Hypothalamus (tissue), 51 donors: ENCODE measurements at places on chromosomes 7 and 10.

DNA sequence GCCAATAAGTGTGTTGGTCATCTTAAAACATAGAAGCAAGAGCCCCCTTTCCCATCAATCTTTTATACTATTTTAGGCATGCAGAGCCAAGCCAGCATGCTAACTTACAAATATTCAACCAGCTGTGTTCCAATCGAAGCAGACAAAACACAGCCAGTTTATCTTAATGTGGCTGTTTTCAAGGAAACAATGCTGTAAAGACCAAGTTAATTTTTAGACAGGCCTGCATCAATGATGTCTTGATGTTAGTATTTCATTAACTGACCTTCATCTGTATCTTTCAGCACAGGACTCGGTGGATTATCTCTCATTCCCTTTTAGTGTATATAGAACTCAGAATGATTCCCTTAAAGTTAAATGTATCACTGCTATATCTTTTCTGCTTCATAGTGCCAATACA is 262.0 kb upstream of the ZWINT start:
- no peak for DNase-seq

DNA sequence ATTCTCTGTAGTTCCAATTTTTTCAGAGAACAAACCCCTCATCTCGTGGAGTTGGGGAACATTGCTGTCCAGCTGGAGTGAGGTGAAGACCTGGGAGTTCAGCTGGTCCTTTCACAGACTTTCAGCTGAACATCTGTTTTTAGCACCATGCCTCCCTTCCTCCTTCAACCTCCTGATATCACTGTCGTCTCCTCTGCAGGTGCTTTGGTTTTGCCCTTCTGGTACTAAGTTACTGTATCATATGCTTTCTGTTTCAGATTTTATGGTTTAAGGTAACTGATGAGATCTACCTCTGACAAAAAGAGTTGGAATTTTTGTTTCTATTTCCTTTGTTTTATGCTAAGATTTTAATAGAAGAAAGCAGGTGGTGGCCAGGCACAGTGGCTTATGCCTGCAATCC is 102.9 kb downstream of the ZNF438 start:
- DNase-seq = no peak

- DNase-seq = no peak
Observed at GRCh38 chr7:8162181-8162580, 99.8 kb downstream of the ICA1 start.

DNA sequence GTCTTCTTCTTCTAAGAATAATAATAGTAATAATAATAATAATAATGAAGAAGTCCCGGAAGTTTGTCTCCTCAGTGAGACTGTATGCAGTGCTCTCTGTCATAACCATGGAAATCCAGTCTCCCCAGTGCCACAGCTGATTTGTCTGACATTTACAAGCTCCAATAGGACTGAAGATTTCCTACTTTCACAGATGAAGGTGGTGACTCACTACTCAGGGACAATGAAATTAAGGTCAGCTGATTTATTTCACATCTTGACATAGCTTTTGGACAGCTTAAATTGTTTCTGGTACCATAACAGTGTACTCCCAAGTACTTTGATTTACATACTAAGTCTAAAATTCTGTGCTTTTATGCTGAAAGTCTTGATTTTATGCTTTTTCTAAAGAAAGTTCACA is 6.9 kb downstream of the CELF2 start:
- DNase-seq = no peak

DNA sequence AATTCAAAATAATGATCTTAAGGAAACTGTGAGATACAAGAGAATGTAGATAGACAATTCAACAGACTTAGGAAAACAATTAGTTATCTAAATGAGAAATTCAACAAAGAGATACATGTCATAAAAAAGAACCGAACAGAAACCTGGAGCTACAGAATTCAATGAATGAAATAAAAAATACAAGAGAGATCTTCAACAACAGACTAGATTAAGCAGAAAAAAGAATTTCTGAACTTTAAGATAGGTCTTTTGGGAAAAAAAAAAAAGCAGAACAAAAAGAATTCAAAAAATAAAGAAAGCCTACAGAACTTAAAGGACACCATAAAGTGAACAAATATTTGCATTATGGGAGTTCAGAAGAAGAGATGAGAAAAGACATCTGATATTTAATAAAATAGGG is 129.1 kb upstream of the FOXK1 start:
- no peak for DNase-seq

- no peak for DNase-seq
Observed at GRCh38 chr10:5533098-5533731, 8.5 kb downstream of the CALML3 start.

DNA sequence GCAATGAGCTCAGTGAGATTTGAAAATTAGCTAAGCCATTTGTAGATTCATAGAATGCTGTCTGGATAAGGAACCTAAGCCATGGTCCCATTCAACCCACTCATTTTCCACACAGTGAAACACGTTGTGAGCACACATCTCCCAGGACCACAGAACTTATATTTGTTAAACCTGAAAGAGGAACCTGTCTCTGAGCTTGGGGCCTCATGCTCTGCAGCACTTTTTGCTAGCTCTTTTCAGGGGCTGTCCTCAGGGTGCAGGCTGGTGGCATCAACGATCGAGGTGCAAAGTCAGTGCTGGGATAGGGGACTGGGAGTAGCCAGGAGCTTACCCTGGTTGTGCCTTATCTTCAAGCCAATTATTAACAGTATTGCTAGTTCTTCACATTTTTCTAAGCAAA is 11.9 kb downstream of the HECW1 start:
- DNase-seq = no peak

- DNase-seq = no peak
Observed at GRCh38 chr10:132298038-132298881, 9.5 kb downstream of the STK32C start.

DNA sequence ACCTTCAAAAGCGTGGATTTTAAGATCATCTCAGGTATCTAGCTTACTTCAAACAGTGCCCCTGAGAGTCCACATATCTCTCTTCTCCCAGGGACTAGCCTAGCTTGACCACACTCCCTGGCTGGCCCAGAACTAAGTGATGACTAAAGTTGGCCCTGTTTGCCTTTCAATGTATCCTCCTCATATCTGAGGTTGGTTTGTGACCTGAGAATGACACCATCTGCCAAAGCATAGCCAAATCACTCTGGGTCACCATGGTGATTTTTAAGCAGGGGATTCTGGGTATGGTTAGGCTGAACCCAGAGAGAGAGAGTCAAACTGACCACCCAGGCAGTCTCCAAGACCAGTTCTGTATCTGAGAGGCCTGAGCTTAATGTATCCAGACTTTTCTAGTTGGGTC is 16.2 kb downstream of the CNNM1 start:
- no peak for DNase-seq

GRCh38 chr7:45114926-45115325 is 3.4 kb upstream of the TBRG4 start:
- DNase-seq = no peak

- no peak for DNase-seq
Observed at GRCh38 chr10:70293169-70293843, 9.5 kb upstream of the NPFFR1 start.

DNA sequence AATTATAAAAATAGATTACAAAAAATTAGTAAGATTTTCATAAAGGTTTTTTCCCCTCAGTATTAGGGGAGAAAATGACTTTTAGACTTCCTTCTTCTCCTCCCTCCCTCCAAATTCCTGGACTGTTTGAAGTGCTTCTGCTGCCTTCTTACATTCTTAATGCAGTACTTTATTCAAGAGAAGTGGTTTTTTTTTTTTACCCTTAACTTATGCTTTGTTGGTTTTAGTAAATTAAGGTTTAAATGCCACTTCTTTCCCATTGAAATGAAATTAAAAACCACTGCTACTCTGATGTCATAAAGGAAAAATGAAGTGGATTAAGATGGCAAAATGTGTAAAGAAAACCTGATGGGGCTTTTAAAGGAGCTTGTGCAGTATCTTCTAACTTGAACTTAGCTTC is 140.7 kb downstream of the VTI1A start:
- DNase-seq = no peak

DNA sequence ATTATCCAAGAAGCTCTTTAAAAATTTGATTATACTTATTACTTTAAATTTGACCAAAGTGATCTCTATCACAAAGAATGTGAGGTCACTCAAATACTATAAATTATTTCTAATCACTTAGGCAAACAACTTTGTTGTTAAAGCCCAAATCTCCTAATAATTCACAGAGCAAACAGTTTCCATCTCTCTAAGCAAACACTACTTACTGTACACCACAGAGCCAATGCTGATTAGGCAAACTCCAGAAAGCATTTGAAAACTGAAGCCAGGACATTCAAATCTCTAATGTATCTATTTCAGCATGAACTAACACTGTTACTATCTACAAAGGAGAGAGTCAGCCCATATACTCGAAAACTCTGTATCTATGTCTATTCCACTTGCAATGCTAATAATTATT is 107.1 kb downstream of the RNF32 start:
- no peak for DNase-seq

DNA sequence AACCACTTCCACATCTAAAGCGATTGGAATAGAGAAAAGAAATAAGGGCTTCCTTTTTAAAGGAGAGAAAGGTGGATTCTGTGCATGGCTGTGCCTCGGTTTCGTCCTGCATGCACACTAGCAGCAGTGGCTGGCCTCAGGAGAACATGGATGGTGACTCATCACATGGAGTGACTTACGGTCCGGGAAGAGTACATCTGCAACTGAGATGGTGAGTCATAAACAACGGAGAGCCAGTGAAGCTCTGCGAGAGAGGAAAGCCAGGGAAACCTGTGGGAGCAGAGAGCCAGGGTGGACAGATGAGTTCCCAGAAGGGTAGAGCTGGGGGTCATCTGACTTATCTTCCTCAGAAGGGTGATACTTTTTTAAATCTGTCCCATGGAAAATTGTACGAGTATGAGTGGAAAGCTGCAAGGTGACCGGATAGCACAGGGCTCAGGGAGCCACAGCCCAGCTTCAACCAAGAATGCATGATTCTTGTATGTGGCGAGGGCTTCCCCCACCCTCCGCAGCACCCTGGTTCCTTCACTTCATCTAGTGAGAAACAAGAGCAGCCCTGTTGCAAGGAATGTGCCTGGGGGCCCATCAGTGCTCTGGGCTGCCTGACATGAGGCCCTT is 259.1 kb downstream of the KLF6 start:
- DNase-seq = no peak

- no peak for DNase-seq
Observed at GRCh38 chr10:12707461-12708185, 293.9 kb downstream of the CCDC3 start.

GRCh38 chr10:101308051-101308450 is 45.9 kb upstream of the BTRC start:
- DNase-seq = no peak

DNA sequence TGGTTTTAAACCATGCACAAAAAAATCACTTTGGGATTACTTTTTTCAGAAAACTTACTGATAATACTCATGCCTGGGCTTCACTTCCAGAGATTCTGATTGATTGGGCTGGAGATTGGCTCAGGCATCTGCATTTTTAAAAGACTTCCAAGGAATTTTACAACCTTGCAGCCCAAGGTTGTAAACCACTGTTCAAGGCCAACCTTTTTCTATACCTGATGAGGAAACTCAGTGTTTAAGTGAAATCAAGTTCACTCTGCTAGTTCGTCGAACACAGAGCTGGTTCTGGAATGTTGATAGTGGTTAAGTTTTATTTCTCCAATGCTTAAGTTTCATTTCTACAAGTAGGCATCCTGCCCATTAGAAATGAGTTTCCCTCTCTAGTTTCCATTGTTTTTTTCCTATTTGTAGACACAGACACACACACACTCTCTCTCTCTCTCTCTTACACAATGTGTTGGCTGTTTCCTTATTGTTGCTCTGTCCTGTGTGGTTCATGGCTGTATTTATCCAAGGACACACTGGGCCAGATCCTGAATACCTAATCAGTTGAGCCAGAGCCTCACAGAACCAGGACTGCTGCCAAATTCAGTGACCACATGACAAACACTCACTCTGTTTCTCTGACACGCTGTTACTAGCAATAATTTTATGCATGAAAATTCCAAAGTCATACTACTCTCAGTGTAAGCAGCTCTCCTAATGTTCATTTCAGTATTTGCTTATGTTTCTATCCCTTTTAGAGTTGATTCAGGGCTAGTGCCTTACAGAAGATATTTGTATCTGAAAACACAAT is 3.7 kb upstream of the IFIT1B start:
- DNase-seq = peak; percentile 46

- DNase-seq = no peak
Observed at GRCh38 chr7:30162622-30163124, 27.9 kb downstream of the MTURN start.

DNA sequence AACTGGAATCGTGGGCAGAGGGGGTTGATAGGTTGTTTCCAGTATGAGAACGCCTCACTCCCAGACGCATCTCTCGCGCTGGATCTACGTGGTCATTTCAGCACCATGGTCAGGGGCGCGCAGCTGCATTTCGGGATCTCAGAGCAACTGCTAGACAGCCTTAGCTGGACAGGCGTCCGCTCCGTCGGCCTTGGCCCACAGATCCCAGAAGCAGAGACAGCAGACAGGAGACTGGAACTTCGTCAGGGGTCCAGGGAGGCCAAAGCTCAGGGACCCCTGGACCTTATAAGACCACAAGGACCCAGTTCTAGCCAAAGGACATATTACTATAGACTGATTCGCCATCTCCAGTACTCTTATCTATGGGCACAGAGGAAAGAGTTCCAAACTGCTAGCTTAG is 5.3 kb downstream of the NEUROG3 start:
- DNase-seq = no peak

GRCh38 chr7:75652788-75653187 is 86.0 kb downstream of the HIP1 start:
- DNase-seq = no peak

DNA sequence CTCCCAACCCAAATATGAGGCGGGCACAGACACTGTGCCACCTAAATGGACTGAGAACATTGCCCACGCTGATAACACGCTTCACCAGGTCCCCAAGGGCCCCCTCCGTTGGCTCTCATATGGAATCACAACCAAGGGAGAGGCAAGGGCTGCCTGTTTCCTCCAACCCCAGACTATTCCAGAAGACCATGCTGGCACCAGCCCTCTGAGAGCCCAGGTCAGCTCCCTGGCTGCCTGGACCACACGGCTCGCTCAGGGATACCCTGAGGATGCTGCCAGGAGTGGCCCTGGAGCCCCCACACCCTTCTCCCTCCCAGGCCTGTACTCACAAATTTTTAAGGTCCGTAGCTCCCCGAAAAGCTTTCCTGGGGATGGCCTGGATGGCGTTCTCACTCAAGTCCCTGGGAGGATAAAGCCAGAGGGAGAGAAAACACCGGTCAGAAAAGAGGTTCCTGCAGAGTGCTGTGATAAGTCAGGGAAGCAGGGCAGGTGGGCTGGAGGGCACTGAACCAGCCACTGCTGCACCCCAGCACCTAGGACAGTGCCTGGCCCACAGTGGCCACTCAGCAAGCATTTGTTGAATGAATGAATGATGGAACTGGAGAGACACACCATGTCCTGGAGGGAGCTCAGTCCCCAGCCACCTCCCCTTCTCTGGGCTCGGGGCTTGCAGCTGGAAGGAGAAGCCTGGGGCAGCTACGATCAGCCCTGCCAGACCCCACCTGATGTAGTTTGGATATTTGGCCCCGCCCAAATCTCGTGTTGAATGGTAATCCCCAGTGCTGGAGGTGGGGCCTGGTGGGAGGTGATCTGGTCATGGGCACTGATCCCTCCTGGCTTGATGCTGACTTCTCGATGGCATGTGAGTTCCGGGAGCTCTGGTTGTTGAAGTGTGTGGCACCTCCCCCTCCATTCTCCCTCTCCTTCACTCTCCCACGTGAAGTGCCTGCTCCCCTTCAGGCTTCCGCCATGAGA is 119.8 kb downstream of the SLIT1 start:
- DNase-seq = no peak

GRCh38 chr7:113768387-113768786 is 150.4 kb downstream of the PPP1R3A start:
- DNase-seq = no peak
